ENCODE measurements at places on chromosomes 12 and 14. TPM values are rescaled to one million over a fixed set of nuclear protein-coding genes. Genes with fewer than 3 reads are reported as not detected.

The AQP6 gene
- not detected for total RNA-seq

The LMNTD1 gene
- not detected for total RNA-seq

The IGF1 gene
- 2.0 TPM for total RNA-seq

DNA sequence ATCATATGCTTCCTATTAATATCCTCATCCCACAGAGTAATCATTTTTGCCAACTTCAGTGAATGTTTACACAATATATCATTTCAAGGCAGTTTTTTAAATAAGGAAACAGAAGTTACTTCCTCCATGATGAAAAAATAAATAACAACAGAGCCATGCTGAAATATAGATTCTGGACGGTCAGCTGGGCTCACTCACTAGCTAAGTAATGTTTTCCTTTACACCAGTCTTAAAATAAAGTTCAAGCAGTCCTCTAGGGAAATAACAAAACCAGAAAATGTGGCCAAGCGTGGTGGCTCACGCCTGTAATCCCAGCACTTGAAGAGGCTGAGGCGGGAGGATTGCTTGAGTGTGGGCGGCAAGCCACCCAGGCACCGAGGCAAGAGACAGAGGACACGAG lies 28.7 kb downstream of the AICDA start:
- DNase-seq, result no peak

DNA sequence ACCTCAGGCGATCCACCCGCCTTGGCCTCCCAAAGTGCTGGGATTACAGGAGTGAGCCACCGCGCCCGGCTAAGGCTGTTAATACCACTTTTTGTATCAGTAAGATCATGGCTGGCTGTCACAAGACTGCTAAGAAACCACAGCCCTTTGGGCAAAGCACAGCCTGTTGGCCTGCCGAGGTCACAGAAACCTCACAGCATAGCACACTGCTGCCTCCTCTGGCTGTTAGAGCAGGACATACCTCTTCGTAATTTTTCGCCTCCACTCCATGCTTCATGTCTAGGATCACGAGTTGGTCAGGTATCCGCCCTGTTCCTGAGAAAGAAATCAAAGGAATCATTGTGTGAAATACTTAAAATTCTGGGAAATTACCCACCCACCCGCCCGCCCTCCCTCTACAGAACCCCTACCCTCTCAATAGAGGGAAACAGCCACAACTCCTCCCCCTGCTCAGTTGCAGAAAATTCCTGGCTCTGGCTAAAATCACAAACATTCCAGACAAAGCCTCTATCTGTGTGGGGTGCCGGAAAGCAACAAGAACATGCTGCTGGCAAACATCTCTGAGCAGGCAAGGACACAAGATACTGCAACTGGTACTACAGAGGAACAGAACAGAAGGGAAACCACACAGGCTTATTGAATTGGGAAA lies 20.7 kb upstream of the NEK9 start:
- no peak for DNase-seq

DNA sequence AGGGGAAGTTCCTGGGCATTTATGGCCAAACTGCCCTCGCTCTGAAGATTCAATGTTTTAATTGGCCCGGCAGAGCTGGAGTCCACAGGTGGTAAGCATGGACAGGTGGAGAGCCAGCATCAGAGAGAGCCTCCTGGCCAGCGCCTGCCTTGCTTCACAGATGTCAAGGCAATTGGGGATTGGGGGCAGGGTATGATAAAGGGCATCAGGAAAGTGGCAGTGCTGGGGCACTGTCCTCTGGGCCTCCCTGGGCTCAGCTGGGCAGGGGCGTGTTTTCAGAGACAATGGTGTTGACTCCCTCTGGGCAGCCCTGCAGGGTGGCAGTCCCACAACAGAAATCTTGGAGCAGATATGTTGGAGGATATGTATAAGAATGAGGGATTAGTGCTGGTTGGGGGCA lies 237.3 kb downstream of the CACNA1C start:
- DNase-seq, result no peak

DNA sequence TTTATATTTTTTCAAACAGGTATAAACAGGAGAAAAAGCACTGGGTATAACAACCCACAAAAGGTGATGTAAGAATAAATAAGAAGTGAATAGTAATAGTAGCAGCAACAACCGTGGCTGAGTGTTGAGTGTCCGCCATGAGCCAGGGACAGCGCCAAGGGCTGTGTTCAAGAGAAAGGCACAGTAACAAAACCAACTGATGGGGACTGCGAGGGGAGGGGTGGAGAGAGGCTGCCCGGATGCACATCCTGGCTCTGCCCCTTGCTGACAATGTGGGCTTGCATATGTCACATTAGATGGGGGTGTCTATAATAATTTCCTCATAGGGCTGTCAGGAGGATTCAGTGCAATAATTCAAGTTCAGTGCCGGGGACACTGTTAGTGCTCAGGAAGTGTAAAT lies 912.4 kb downstream of the VRK1 start:
- peak; percentile 40 for DNase-seq
